ENCODE measurements at places on chromosomes 12 and 14. TPM values are rescaled to one million over a fixed set of nuclear protein-coding genes. Genes with fewer than 3 reads are reported as not detected.

SLC17A8 gene
- 2.0 TPM for total RNA-seq

APOF gene
- not detected for total RNA-seq

SERPINA12 gene
- total RNA-seq, result not detected

CBX5 gene
- total RNA-seq, result 114 TPM

CLEC4C gene
- total RNA-seq, result not detected

GALNT16 gene
- 8.1 TPM for total RNA-seq

CLEC2A gene
- 0.25 TPM for total RNA-seq

RAPGEF3 gene
- total RNA-seq, result 6.9 TPM

SPRING1 gene
- total RNA-seq, result 23.1 TPM

GPATCH2L gene
- total RNA-seq, result 63.7 TPM

MLH3 gene
- 52.4 TPM for total RNA-seq

CLEC7A gene
- 0.74 TPM for total RNA-seq

ART4 gene
- 0.25 TPM for total RNA-seq
